ENCODE measurements at places on chromosomes 12 and 14.

DNA sequence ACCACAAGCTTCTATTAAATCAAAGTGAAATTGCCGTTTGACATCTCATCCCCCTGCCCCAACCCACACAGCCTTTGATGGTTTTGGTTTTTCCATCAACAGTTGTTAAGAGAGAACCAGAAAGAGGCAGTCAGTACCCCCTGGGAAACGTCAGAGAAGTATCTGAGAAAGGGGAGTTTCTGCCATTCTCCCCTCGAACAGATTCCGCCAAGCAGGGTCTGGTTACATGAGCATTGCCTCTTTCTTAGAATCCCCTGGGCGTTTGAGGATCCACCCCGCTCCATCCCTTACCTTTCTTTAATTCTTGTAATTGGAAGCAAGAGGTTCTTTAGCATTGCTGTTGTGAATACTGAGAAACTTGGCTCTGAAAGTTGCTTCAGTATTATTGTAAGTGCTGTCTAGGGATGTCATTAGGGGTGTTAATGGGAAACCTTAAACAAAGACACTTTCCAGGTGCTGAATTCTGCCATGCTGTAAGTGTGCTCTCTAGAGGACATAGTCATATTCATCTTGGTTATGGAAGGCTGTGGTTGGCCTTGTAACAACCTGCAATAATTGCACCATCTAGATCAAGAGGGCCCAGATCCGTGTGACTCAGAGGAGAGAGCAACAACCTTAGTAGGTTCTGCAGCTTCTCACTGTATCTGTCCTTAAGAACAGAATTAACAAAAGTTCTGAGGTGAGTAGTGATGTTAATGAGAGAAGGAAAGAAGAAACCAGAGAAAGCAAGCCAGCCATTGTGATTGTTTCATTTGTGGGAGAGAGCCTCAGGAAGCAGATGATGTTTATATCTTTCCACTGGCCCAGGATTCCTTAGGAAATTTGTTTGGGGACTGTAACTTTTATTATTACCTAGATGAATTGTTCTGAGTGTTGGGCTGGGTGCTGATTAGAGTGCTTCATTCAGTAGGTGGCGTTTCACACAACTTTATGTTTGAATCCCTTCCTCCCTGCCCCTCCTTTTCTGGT is 9.0 kb downstream of the TMBIM6 start:
- no peak for DNase-seq

DNA sequence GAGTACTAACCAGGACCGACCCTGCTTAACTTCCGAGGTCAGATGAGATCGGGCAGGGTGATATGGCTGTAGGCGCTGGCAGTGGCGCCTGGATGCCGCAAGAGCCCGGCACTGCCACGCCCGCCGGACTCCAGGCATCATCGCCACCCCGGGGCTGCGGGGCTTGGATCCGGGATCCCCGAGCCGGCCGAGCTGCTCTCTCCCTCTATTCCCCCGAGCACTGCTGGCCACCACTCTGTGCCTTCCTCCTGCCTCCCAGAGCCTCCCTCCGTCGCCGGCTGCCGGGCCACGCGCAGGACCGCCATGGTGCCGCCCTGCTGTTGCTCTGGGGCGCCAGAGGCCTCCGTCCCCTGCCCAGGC is 153.2 kb upstream of the ALG10B start:
- no peak for DNase-seq

DNA sequence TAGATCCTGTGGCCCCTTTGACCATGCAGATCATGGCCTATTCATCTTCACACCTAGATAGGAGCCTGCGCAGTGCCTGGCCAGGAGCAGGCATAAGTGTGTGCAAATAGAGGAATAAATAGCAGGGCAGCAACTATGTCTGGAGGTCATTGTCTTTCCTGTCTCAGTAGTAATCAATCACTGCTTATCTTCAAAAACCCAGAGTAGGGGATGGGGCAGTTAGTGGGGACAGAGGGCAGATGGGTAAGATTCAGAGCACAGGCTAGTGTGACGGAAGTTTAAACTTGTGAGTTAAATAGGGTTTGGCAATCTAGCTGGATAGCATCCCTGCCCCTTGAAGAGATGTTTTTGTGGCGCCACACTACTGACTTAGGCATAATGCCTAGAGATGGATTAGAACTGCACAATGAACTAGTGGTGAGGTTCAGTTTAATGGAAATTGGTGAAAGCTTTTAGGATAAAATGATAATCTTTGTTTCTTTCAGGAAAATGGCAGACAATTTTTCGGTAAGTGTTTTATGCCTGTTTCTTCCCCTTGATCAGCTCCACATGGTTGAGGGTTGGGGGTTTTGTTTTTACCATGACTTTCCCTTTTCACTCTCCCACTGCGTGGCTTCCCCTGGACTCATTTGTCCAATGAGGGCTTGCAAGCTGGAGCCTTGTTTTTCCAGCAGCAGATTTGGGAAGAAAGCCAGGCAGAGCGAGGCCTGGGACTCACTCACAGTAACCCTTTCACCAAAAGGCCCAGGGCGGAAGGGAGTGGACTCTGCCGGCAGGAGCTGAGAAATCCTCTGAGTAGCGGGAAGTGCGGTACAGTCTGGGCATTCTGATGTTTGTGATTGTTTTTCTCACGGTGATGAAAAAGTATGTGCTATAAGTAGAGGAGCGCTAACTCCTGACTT is 8.1 kb downstream of the LGALS3 start:
- DNase-seq = no peak

DNA sequence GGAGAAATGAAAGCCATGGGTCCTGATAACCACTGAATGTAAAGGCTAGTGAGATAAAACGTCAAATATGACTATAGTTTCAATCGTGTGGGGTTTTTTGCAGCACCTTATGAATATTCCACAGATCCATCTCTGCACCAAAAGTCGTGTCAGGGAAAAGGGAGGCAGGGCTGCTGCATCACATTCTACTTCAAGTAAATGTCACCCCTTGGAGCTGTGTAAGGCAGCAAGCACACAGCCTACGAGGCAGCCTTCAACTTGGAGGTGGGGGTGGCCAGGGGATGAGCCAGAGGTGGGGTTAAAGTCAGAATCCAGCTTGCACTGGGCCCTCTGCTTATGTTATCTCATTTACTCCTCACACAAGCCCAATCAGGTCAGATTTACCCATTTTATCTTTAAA is 90.4 kb downstream of the ARMH4 start:
- DNase-seq = no peak

DNA sequence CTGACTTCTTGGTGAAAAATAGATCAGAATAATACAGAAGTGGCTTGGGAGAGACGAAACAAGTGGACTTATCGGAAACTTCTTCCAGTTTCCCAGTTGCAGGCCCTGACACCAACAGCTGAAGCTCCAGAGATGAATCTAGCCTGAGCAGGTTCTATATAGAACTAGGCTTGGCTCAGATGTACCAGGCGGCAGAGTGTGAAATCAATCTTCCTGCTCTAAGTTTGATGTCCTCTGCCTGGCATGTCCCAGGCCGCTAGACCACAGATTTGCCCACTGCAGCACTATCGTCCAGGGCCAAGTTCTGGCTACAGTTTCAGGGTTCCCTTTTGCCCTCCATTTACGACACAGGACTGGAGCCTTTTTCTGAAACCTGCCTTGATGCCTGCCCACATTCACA is 91.3 kb upstream of the PLEKHA5 start:
- DNase-seq = no peak

GRCh38 chr12:75981247-75982168 is 50.1 kb downstream of the PHLDA1 start:
- no peak for DNase-seq

DNA sequence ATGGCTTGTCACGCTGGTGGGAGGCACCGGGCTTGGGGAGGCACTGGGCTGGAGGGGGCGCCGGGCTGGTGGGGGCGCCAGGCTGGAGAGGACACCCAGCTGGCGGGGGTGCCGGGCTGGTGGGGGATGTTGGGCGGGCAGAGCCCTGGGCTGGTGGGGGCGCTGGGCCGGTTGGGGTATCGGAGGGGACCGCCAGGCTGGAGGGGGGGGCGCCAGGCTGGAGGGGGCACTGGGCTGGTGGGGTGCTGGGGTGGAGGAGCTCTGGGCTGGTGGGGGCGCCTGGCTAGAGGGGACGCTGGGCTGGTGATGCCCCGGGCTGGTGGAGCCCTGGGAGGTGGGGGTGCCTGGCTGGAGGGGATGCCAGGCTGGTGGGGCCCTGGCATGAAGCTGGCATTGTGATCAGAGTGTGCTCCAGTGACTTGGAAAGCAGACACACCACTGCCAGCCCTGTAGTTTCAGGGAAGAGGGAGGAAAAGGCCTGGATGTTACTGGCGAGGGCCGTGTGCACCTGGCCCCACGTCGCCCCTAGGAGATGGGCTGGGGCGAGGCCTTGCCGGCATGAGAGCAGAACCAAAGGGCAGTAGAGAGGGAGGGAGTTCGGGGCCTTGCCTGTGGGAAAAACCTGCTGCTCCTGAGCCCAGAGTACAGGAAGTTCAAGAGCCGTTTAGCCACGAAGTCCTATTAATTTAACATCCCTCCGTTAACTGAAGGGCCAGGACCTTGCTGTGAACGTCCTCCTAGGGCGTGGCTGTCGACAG is 13.1 kb downstream of the TEDC1 start:
- DNase-seq = no peak

GRCh38 chr14:104935026-104935650 is 10.5 kb downstream of the PLD4 start:
- DNase-seq = no peak

DNA sequence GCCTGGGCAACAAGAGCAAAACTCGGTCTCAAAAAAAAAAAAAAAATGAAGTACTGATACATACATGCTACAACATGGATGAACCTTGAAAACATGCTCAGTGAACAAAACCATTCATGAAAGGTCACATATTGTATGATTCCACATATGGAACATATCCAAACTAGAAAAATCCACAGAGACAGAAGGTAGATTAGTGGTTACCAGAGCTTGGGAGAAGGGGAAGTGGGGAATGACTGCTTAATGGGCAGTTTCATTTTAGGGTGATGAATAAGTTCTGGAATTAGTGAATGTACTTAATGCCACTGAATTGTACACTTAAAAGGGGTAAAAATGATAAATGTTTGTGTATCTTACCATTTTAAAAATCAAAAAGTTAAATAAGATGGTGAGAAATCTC is 2.7 kb downstream of the ITGB7 start:
- DNase-seq = no peak

DNA sequence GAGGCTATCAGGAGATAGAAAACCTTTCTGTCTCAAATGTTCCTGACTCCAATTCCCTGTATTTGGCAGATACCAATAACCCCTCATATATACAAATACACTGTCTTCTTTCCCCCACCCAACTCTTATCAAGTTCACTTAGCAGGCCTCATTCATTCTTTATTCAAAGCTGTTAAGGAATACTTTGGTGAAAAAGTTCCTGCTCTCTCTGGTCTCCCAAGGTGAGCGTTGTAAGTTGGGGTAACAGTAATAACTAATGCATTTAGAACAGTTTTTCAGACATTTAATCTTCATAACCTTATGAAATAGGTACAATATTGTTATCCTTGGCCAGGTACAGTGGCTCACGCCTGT is 3.9 kb upstream of the GDF11 start:
- no peak for DNase-seq
